ENCODE measurements at places on chromosomes 13 and 19.

DNA sequence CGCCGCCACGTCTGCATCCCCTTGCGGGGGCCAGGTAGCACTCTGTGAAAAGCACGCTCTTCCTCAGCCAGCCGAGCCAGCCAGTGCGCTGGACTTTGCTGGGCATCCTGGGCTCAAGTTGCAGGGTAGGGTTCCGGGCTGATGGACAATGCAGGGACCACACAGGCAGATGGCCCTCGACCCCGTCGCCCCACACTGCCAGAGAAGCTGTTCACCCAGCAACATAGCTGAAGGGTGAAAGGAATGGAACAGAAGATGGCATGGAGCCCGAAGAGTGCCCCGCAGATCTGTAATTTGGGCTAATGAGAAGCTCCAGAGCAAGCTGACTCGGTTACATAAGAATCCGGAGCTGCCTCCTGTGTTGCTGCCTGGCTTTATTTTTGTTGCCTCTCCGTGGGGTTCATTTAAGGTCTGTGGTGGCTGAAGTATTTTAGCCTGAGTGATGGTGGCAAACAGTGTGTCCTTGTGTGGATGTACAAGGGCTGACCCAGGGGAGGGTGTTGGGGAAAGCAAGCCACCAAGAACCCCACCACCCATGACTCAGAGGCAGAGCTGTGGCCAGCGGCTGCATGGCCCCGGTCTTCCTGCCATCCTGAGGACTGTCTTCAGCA lies 105.8 kb downstream of the SOX1 start:
- no peaks in the 10 kb centered on the region for H3K27me3 ChIP-seq
- H3K4me3 ChIP-seq = no peak overlapping the region
- no peak overlapping the region for H3K27ac ChIP-seq
- H3K4me1 ChIP-seq = no peaks in the 10 kb centered on the region
- DNase-seq = no peak
- no peaks in the 10 kb centered on the region for H3K36me3 ChIP-seq

DNA sequence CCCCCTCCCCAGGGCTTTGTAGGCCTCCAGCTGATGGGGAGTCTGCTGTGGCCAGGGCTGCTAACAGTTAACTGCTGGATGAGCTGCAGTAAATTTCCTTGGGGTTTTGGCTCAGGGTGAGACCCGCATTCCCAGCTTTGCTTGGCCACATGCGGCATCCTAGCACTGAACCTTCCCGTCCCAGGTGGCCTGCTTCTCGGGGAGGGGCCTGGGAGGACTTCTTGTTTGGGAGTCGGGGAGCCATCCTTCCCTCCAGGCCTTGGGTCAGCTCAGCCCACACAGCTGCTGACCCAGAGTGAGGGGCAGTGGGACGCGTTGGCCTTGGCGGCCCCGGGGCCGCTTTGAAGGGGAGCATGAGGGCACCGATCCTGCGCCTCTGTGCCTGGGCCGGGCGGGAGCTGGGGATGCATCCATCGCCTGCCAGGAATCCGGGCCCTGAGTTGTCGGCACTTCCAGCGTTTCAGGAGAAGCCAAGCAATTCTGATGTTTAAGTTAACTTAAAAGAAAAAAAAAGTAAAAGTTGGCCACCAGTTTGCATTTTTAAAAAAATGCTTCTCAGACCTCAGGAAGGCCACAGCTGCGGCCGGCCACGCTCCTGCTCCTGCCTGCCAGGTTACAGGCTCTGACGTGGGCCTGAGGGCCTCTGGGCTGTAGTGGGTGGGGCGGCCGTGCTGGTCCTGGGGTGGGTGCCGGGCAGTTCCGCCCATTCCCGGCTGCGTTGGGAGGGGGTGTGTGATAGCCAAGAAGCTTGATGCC lies 27.7 kb downstream of the CRTC1 start:
- DNase-seq = no peak
- no peaks in the 10 kb centered on the region for H3K27me3 ChIP-seq
- H3K4me1 ChIP-seq = peaks cover 6% of the 10 kb centered on the region
- no peaks in the 10 kb centered on the region for H3K36me3 ChIP-seq
- H3K4me3 ChIP-seq = no peak overlapping the region
- H3K27ac ChIP-seq = no peak overlapping the region

DNA sequence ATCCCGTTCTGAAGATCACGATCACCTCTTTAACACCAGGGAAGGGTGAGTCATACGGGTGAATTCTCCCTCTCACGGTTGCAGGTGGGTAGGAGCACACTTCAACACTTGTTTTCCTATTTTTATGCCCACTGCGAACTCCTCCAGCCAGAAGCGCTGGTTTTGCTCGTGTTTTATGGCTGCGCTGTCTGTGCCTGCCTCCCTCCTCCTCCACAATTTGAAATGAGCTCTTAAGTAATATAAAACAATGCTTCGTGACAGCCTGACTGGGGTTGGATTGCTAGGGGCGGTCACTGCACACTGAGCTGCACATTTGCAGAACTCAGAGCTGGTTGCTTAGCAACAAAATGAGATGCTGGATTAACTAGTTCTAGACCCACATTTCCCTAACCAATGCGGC lies 12.9 kb downstream of the CCDC70 start:
- H3K36me3 ChIP-seq = no peaks in the 10 kb centered on the region
- no peak overlapping the region for H3K4me3 ChIP-seq
- H3K4me1 ChIP-seq = no peaks in the 10 kb centered on the region
- no peaks in the 10 kb centered on the region for H3K27me3 ChIP-seq
- H3K27ac ChIP-seq = no peak overlapping the region

DNA sequence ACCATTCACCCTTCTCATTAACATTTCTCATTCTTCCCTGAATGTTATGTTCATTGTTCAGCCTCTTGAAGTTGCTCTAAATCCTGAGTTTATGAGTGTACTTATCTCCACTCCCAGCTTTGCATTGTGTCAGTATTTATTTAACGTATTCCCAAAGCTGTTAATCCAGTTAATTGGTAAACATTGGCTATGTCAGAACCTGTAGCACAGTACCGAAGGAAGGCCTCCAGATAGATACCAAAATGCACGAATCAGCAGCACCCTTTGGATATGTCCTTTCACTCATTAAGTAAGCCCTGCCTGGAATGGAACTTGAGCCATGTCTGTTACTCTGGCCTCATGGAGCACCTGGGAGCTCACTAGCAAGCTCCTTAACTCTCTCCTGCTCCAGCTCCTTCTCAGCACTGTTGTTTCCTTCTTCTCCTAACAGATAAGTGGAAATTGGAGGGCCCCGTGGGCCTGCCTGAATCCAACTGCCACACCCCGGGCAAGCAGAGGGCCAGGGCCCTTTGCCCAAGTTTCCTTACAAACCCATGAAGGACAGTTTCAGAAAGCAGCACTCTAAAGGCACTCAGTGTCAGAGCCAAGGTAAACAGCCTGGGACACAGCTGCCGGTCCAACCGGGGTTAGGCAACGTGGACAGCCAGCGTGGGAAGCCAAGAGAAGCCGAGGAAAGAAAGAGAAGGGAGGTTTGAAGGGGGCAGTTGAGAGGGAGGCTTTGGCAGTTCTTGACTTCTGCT lies 155.0 kb upstream of the SERP2 start:
- H3K4me3 ChIP-seq = no peak overlapping the region
- H3K4me1 ChIP-seq = no peaks in the 10 kb centered on the region
- no peak overlapping the region for H3K27ac ChIP-seq
- DNase-seq = no peak

GRCh38 chr13:105979131-105980011 lies 556.1 kb downstream of the EFNB2 start:
- H3K27me3 ChIP-seq = no peaks in the 10 kb centered on the region
- H3K36me3 ChIP-seq = no peaks in the 10 kb centered on the region
- DNase-seq = no peak
- no peaks in the 10 kb centered on the region for H3K4me1 ChIP-seq
- H3K27ac ChIP-seq = no peak overlapping the region
- H3K4me3 ChIP-seq = no peak overlapping the region

GRCh38 chr13:39038569-39039030 lies 344 bp downstream of the NHLRC3 start:
- H3K4me1 ChIP-seq = peaks cover 14% of the 10 kb centered on the region
- H3K36me3 ChIP-seq = no peaks in the 10 kb centered on the region
- H3K27me3 ChIP-seq = no peaks in the 10 kb centered on the region
- DNase-seq = peak; percentile 33
- peak overlapping the region; percentile 85 for H3K27ac ChIP-seq
- peak overlapping the region; percentile 83 for H3K4me3 ChIP-seq

DNA sequence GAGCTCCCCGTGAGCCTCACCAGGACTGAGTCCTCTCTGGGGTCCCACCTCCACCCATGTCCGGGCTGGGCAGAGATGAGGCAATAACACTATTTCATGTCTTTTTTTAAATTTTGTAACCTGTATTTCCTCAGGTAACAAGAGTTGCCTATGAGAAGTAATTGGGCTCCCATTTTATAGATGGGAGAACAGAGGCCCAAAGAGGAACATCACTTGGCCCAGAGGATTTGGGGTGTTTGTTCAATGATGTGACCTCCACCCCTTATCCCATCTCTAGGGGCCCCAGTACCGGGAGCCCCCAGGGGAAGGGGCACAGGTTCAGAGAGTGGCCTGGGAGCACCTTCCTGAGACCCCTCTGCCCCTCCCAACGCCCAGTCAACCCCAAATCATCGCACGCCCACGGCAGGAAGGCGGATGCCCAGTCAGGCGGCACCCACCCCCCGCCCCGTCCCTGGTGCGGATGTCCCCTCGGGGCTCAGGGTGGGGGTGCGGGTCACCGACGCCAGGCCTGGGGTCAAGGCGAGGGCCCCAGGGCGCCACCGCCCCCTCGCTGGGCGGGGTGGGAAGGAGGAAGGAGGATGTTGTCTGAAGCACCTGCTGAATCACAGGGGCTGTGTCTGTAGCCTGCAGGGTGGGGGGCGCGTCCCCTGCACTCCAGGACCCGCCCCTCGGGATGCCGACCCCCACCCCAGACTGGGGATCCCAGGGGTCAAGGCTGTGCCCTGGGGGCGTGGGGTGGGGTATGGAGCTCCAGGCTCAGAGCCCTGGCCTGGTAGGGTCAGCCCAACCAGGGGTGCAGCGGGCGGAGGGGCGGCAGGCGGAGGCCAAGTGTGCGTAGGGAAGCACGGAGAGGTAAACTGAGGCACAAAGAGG lies 9.0 kb upstream of the CIRBP start:
- H3K4me3 ChIP-seq = peak overlapping the region; percentile 39
- peaks cover 63% of the 10 kb centered on the region for H3K4me1 ChIP-seq
- DNase-seq = peak; percentile 52

GRCh38 chr13:101283782-101284181 lies 132.5 kb downstream of the NALCN start:
- no peaks in the 10 kb centered on the region for H3K27me3 ChIP-seq
- H3K36me3 ChIP-seq = no peaks in the 10 kb centered on the region
- no peak overlapping the region for H3K4me3 ChIP-seq
- H3K27ac ChIP-seq = no peak overlapping the region
- no peaks in the 10 kb centered on the region for H3K4me1 ChIP-seq

DNA sequence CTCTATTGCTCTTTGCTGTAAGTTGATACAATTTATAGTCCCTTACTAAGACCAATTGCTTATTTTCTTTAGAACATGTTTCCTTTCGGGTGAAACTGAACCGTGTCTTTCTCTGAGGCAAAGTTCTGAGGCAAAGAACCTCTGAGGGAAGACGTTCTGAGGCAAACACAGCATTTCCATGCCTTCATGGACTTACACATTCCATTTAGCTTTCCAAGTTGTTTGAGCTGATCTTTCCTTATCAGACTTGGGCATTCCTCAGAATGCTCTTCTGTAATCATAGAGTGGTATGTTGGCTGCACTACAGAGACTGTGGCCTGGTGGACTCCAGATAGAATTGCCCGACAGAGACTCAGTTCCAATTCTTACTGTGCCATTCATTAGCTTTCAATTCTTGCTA lies 579.1 kb downstream of the KCTD12 start:
- no peak overlapping the region for H3K27ac ChIP-seq
- no peaks in the 10 kb centered on the region for H3K4me1 ChIP-seq
- H3K4me3 ChIP-seq = no peak overlapping the region
- no peaks in the 10 kb centered on the region for H3K36me3 ChIP-seq
- H3K27me3 ChIP-seq = no peaks in the 10 kb centered on the region
- DNase-seq = no peak

- H3K27me3 ChIP-seq = no peaks in the 10 kb centered on the region
- peaks cover 3% of the 10 kb centered on the region for H3K4me1 ChIP-seq
- H3K4me3 ChIP-seq = no peak overlapping the region
- no peak overlapping the region for H3K27ac ChIP-seq
- no peaks in the 10 kb centered on the region for H3K36me3 ChIP-seq
Observed at GRCh38 chr13:84132491-84132890, 250.2 kb upstream of the SLITRK1 start.

DNA sequence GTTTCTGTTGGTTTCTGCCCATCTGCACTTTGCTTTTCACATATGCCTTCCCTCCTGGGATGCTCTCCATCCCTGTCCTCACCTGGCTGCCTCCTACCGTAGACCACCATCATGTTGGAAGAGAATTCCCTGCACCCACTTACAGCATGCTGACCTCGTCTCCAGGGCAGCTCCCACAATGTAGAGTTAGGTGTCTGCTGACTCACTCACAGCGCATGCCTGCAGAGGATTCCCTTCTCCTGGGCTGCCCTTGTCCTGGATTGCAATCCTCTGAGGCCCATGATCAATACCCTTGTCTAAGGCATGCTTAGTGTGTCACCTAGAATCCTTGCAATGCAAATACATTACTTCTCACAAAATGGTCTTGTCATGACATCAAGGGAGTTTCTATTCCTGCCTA lies 43.6 kb downstream of the STOML3 start:
- no peaks in the 10 kb centered on the region for H3K36me3 ChIP-seq
- no peak overlapping the region for H3K4me3 ChIP-seq
- H3K27ac ChIP-seq = no peak overlapping the region
- DNase-seq = no peak

GRCh38 chr13:109790942-109791605 lies 4.7 kb upstream of the IRS2 start:
- H3K27me3 ChIP-seq = peaks cover 4% of the 10 kb centered on the region
- no peak overlapping the region for H3K27ac ChIP-seq
- H3K4me3 ChIP-seq = no peak overlapping the region
- DNase-seq = no peak

- H3K27ac ChIP-seq = no peak overlapping the region
- no peaks in the 10 kb centered on the region for H3K36me3 ChIP-seq
- no peak overlapping the region for H3K4me3 ChIP-seq
- no peaks in the 10 kb centered on the region for H3K27me3 ChIP-seq
Observed at GRCh38 chr13:113005997-113006396, 37.0 kb downstream of the MCF2L start.

DNA sequence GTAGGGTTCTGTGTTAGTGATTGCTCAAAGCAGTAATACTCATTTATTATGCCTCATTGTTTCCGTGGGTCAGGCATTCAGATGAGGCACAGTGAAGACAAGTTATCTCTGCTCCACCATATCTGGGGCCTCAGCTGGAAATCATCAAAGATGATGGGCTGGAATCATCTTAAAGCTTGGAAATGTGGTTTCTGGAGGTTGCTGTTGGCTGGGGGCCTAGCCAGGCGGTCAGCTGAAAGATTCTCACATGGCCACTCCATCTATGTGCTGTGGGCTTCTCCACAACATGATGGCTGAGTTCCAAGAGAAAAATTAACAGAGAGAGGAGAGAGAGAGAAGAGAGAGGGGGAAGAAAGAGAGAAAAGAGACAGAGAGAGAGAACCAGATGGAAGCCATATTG lies 75.5 kb downstream of the OLFM4 start:
- no peaks in the 10 kb centered on the region for H3K4me1 ChIP-seq
- H3K27ac ChIP-seq = no peak overlapping the region
- no peaks in the 10 kb centered on the region for H3K27me3 ChIP-seq
- no peak for DNase-seq
- H3K4me3 ChIP-seq = no peak overlapping the region
